Caudate nucleus (tissue), 63 donors: ENCODE measurements at places on chromosomes 1 and 21.

GRCh38 chr21:15309721-15310120, 244.9 kb upstream of the NRIP1 start:
- DNase-seq: peak; percentile 5

DNA sequence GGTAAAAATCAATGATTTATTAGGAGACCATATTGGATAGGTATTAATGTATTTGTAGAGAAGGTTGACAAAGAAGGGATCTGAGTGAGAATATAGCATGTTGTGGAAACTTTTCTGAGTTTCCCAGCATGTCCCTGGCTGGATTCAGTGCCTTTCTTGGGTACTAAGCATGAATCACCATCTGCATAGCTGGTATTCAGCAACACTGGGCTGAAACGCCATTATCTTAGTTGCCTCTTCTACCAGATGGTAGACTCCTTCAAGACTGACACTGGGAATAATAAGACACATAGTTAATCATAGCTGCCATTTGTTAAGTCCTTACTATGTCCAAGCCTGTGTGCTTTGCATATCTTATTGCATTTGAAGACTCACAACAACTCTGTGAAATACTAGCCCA, 45.5 kb downstream of the ATP5PF start:
- no peak for DNase-seq

DNA sequence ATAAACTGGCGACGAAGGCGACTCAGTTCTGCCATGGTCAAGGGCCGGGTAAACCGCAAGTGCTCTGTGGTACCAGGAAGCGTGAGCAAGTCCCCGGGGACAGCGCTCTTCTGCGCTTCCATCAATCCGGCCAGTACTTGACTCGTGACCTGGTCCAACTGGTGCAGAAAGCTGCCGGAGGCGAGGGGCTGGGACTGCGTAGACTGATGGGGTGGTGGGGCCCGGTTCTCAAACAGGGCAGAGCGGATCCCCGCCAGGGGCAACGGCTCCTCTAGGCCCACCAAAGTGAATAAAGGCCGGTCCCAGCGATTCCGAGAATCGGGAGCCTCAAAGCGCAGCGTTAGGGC, 852 bp downstream of the KTI12 start:
- DNase-seq: no peak

GRCh38 chr1:212328248-212328647, 43.0 kb downstream of the PPP2R5A start:
- DNase-seq: no peak

DNA sequence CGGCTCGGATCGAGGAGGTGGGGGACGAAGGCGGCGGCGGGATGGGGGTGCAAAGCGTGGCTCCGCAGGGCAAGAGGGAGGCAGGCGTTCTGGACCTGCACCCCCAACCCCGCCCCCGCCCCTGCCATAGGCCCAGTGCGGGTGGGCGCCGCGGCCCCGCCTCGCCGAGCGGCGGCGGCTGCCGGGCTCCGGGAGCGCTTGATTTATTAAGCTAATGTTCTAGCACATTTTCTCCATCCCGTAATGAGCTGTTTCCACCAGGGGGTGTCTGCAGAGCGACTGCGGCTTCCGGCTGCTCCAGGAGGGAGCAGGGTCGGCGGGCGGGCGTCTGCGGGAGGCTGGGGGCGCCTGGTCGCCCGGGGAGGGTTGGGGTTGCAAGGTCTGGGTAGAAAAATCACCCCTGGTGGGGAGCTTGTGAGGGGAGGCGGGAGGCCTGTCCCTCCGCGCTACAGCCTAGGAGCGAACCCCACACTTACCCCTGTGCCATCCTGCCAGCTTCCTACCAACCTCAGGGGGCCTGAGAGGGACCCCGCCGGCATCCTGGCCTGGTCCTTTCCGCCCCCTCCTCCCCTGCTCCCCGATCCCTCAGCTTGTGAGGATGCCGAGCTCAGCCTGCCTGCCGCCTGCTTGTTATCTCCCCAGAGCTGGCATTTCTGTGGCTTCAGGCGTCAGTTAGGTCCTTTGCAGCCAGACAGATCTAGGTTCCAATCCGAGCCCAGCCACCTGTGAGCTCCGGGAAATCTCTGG, 48.5 kb upstream of the ACOT11 start:
- peak; percentile 32 for DNase-seq

- DNase-seq: peak; percentile 45
Observed at GRCh38 chr1:110490791-110491451, 28.1 kb downstream of the KCNA10 start.

GRCh38 chr21:19993268-19993667, 1004.9 kb upstream of the NCAM2 start:
- no peak for DNase-seq

DNA sequence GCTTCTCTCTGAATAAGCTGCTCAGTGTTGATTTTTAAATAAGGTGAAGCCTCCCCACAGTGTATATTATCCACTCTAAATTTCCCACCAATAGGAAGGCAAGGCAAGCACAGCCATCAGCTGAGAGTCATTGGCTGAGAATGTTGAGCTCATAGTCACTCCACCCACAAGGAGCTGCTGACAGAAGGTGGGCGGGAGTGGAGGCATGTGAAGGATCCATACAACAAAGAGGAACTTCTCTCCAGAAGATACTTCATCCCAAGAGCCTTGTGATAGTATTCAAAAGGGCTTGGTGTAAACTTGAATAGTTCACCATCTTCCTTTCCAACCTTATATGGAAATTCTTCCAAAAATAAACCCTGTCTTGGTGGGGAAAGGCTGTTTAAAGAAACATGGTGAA, 42.8 kb downstream of the SAMD13 start:
- no peak for DNase-seq

DNA sequence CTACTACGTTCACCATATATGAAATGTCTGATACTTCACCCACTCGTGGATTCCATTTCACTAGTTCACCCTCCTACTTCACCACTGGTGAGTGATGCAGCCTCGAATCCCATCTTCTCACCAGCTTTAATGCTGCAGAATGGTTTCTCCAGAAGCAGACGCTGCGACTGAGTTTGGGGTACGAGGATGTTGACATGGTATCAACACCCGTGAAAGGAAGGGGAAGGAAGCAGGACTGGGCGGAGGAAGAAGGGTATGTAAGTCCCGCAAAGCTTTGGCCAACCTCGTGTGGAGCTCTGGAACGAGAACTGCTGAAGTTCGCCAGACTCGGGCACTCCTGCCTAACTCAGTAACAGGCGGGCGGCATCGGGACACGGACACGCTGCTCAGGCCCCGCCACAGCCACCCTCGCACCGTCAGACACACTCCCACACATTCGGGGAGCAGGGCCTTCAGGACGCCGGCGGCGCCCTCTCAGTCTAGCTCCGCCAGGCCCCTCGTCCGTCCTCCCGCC, 833 bp upstream of the DIP2A start:
- DNase-seq: no peak

GRCh38 chr1:77220687-77221463, 1.6 kb upstream of the PIGK start:
- no peak for DNase-seq

DNA sequence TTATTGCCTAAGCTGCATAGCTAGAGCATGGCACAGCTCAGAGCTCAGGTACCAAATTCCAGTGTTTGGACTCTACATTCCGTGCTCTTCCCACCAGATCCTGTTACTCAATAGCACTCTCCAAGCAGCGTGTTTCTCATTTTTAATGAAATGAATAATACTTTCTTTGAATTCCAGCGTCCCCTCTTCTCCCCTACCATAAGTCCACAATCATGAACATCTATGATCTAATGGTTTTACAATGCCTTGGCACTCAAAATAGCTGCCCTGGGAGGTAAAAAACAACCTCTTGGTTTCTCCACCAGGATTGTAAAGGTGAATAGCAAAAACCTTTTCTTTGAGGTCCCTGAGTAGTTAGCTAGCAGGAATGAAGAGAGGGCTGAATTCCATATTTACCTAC, 480.0 kb upstream of the PKN2 start:
- DNase-seq: no peak

GRCh38 chr21:32093646-32094462, 185.0 kb downstream of the MIS18A start:
- DNase-seq: no peak

DNA sequence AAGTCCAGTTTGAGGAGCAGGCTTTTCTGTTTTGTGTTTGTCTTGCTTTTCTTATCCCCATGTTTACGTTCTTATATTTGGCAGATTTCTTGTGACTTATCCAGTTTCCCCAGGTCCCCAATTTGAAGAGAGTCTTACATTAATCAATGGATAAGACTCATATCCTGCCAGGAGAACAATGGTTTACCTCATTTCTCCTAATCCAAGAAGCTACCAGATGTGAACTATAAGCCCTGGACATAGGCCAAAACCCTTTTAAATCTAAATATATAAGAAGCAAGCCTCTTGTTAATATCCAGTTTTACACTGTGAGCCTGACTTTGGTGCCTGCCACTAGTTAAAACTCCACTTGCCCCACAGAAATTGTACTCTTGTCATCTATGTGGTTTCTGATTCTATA, 15.1 kb upstream of the COP1 start:
- DNase-seq: no peak

GRCh38 chr1:176559474-176559873, 96.5 kb downstream of the PAPPA2 start:
- DNase-seq: no peak

- peak; percentile 25 for DNase-seq
Observed at GRCh38 chr1:154614901-154615300, 6.9 kb upstream of the ADAR start.

DNA sequence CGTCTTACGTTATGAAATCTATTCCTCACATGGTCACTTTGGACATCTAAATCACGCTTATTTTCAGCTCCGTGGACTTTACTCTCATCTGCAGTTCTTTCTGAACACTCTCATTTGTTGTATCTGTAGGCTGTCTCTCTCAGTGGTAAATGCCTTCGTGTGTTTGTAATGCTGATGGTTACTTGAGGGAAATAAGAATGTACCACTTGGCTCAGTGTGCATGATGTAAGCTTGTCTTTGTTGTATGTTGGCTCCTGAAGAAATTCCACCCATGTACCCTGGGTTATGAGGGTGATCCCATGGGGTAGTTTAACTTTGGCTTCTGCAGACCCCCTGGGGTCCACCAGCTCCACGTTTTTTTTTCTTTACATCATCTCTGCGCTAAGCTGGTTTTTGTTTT, 378.4 kb downstream of the SETD4 start:
- no peak for DNase-seq

DNA sequence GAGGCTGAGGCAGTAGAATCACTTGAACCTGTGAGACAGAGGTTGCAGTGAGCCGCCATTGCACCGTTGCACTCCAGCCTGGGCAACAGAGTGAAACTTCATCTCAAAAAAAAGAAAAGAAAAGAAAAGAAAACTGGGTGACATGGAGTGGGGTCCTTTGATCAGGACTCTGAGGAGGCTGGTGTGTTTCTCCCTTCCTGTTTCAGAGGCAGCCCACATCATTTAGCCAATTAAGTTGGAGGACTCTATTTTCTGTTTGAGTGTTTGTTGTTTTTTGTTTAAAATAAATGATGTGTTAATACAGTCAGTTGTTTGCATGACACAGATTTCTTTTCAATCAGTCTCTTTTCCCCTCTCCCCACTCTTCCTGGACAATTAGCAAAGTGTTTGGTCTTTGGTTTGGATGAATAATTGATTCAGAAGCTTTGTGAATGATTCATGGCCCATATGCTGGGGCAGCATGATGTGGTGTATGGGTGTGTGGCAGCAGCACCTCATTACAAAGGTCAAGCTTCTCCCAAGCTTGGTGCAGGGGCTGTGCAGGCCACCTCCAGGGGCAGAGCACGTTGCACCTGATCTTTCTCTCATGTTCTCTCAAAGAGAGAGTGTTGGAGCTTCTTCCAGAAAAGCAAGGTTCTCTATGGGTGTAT, 48.8 kb downstream of the CACNA1E start:
- no peak for DNase-seq

DNA sequence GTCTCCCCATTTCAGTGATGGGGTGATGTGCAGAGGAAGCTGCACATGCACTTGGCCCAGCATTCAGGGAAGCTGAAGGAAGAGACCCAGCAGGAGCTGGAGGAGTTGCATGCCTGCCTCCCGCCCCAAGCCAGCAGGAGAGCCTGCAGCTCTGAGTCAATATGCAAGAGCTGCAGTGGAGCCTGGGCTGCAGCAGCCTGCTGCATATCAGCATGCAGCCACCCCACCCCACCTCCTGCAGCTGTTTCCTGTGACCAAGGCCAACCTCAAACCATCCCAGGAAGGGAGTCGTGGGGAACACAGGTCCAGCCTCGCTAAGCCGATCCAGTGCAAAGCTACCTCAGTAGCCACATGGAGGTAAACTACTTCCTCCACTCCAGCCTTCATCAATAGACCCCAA, 18.9 kb downstream of the AGT start:
- DNase-seq: no peak

- no peak for DNase-seq
Observed at GRCh38 chr1:117970252-117970651, 40.7 kb downstream of the WDR3 start.

DNA sequence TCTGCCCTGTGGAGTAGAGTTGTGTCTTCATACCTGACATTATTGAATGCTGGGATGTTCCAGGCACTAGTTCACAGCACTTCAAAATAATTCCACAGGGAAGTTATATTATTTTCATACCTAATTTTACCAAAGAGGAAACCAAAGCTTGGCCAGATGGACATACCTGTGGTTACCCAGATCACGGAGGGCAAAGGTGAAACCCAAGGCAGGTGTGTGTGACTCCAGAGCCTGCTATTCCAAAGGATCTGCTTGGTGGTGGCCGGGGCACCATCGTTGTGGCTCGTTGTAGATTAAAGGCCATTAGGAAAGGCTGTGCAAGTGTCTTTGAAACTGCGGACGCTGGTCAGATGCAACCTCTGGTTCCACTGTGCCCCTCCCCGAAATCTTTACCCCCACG, 108.6 kb downstream of the ZBTB18 start:
- no peak for DNase-seq

- no peak for DNase-seq
Observed at GRCh38 chr1:94980582-94981574, 54.0 kb upstream of the CNN3 start.

DNA sequence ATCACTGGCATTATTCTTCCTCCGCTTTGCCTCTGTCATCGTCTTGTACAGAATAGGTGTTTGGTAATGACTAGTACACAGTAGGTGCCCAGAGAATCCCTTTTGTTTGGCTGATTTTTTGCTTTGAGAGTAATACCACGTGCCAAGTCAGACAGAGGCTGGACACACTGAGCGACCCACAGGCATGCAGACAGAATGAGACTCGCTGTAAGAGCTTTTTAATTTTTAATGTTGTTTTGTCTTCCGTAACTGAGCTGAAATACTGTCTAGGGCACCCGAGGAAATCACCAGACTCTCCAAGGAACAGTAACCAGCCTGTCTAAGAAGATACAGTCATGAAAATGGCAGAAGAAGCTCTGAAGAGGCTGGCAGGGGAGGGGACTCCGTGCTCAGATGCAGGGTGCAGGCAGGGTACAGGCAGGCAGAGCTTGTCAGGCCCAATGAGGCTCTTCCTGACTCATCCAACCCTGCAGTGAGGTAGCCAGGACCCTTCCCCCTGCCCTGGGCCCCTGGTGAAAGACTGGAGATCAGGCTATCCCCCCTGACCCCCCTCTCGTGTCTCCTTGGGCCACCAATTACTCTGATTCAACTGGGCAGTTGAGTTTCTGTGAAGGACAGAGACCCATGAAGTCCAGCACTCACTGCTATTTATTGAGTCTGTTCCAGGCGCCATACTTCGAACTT, 60.1 kb upstream of the ECE1 start:
- DNase-seq: no peak

- DNase-seq: no peak
Observed at GRCh38 chr1:179601093-179601492, 9.5 kb downstream of the TDRD5 start.

- no peak for DNase-seq
Observed at GRCh38 chr1:202278751-202279150, 63.0 kb downstream of the UBE2T start.
